ENCODE measurements at places on chromosomes 6 and 20.

DNA sequence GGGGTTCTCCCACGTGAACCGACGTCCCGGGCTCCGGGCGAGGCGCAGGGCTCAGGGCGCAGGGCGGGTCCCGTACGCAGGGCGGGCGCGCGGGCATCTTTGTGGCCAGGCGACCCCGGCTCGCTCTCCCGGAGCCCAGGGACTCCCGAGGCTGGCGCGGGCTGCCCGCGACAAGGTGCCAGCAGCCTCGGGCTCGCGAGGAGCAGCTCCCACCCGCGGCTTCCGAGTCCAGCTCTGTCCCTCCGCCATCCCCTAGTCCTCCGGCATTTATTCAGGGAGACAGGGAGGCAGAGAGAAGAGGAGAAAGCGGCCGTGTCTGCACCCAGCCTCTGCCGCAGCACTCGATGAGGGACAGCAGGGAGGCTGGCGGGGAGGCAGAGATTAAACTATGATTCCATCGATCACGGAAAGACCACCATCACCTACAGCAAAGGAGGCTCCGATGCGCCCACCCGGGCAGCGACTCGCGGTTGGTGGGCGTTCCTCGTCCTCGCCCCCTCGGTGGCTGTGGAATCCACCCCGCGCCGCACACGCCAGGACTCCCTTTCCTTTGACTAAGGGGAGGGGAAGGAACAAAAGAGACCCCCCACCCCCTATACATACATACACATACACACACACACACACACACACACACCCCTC lies 1.1 kb downstream of the RGS17 start:
- DNase-seq = no peak

GRCh38 chr20:18011951-18012645 lies 43.3 kb downstream of the MGME1 start:
- no peak for DNase-seq

DNA sequence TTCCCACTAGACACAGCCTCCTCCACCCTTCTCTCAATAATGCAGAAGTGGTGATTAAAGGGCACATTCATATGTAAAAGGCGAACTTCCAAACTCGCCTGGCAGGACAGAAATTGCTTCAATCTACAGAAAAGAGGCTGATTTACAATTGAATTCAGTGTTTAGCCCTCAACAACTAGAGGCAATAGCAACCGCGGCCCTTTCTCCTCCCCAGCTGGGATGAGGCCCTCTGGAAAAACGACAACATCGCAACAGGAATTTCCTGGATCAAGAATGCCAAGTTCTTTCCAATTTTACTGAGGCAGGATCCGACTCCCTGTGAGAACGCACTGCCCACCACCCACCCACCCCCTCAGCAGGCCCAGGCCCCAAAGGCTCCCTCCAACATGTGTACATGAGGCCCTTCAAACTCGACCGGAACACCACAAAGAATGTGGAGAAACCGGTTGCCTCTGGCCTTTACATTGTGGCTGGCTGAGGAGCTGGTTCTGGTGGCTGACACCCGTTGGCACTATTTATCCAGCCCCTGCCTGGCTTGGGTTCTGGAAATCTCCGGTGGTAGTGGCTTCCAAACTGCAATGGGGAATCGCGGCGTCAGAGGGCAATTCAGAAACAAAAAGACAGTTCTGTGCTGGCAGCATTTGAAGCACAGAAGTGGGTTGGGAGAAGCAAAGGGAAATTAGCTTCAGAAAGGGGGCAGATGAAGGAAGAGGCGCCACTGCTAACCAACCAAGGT lies 36.8 kb downstream of the ZMYND8 start:
- no peak for DNase-seq

DNA sequence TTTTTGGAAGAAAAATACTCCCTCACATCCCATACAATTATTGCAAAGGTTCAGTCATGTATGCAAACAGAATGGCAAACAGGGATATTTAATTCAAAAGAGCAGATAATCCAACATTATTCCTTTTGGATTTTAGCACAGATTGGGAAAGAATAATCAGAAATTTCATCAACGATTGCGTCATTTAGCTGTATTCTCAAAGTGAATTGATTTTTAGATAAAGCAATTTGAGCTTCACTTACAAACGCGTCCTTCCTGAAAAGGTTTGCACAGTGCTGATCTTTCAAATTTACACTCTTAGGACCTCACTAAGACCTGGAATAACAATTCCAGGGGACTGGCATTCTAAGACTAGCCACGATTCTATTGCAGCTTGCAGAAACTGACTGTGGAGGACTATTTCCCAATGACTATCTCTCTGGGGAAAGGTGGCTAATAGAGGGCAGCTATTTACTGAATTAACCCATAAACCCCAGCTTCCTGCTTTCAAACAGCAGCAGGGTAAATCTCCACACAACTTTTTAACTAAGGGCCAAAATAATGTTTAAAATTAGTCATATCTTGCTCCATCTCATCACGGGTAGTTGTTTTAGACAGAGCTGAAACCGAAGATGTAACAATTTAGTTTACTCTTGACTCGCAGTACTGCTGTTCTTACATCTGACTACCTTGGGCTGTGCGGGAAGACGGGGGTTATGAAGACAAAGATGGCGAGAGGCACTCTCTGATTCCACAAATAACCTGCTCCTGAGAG lies 131.2 kb upstream of the FAM184A start:
- DNase-seq = no peak

GRCh38 chr6:53585208-53585900 lies 40.5 kb upstream of the GCLC start:
- DNase-seq = no peak

GRCh38 chr6:658244-658643 lies 1.3 kb upstream of the HUS1B start:
- no peak for DNase-seq

DNA sequence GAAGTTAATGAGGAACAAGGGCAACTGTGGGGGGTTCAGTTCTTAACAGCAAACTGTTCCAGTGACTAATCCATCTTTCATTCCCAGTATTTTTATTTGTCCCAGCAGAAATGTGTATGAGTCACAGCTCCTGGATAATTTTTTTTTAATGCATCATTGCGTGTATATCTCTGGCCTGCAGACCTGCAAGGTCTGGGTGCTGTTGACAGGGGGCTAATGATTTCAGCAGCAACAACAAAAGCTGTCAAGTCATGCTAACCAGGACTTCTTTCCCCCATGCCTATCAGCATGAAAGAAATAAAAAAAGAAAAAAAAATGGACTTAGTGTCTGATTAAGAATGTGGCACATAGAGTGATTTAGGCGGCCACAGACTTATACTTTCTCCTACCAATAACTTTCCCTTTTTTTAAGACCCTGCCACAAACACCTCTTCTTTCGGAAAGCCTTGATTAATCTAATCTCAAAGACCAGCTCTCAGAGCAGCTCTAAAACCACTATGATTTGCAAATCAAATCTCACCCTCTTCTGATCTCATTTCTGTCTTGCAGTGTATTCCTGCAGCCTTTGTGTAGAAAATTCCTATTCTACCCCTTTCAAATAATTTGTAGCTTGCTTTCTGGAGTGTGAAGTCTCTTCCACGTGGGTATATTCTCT lies 14.2 kb upstream of the PREX1 start:
- no peak for DNase-seq

DNA sequence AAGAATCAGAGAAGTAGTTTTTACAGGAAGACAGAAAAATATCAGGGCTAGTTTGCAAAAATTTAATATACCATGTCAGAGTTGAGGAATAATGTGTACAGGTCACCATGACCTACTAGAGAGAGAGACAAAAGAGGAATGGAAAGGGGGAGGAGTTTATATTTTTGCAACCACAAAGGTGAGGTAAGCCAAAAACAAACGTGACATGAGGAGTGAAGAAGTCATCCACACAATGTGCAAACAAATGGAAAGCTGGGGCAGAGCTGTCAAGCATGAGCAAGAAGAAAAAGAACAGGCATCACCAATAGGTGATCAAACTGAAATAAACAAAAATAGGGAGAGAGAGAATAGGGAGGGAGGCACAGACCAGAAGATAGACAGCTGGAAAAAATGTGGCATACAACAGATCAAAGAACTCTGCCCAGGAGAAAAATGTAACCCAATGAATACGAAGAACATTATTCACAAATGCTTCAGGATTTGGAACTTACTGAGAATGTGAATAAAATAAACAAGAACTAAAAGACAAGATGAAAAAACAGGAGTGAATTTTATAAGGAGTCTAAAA lies 15.5 kb downstream of the RARS2 start:
- peak; percentile 43 for DNase-seq

DNA sequence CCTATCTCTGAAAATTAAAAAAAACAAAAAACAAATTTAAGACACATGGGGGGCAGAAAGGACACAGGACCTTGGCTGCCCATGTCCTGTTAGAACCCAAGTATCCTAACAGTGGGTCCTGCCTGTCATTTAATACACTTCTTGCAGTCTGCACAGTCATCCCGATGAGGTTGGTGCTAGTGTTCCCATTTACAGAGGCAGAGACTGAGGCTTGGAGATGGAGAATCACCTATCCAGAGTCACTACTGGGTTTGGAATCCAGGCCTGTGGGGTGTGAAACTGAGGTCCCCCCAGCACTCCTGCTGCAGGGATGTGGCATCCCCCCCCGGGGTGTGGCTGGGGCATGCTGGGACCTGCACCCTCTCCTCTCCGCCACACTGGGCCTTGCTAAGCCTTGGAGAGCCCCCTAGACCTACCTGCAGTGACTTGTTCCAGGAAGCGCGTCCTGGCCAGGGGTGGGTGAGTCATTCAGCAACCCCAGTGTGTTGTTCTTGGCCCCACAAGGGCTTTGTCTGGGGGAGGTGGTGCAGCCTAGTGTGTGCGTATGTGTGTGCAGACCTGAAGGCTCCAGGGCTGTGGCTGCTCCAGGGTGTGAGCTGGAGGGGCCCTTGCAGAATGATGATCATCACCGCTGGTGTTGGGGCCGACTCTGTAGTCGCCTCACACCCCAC lies 49.7 kb downstream of the BCAS4 start:
- DNase-seq = no peak

DNA sequence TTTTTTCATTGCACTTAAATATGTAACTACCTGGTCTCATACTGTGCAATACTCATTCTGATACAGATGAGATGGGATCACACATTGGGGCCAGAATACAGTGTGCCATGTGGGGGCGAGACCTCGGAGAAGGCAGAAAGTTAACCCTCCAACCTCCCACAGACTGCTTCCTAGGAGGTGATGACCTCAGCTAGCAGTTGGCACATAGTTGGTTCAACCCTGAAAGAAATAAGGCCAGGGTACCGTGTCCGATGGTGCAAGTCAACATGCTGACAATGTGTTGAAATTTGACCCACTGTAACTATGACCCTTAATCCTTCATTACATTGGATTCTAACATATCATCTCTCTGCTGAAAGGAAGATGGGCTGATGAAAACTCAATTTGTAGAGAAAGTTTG lies 61.9 kb downstream of the GJA10 start:
- no peak for DNase-seq

DNA sequence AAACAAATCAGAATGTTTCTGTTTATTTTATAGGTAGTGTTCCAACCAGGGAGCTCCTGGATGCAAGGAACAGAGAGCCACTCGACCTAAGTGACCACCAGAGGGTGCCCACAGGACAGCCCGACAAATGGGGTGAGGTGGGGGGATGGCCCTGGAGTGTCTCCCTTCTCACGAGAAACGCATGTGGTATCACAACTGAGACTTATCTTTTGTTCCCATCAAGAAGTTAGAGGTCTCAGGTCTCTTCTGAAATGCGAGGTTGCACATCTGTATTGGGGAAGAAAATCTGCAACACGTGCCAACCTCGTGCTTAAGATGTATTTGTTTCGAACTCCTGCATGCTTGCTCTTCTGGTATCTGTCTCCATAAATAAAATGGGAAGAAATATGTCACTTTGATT lies 104.0 kb downstream of the ISM1 start:
- DNase-seq = peak; percentile 15

DNA sequence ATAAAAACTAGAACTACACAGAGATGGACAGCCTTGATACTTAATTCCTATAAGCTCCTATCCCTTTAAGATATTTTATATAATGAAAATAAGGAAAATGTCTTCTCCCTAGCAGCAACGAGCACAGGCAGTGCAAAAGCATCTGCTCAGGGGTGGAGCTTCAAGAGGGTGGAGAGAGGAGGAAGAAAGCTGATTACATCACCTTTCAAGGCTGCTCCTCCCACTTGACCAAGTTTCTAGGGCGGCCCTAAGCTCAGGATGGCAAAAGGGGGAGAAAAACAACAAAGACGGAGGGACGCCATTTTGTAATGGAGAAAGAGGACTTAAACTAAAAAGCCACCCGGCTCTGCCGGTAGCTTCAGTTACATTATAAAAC lies 2.2 kb downstream of the PPP1R10 start:
- peak; percentile 88 for DNase-seq

- no peak for DNase-seq
These were observed 32.8 kb downstream of the LRP11 start for GRCh38 chr6:149831308-149831820.

GRCh38 chr20:63702036-63702665 lies 5.6 kb downstream of the ARFRP1 start:
- DNase-seq = no peak

GRCh38 chr6:159427771-159428170 lies 258.6 kb downstream of the FNDC1 start:
- DNase-seq = no peak

DNA sequence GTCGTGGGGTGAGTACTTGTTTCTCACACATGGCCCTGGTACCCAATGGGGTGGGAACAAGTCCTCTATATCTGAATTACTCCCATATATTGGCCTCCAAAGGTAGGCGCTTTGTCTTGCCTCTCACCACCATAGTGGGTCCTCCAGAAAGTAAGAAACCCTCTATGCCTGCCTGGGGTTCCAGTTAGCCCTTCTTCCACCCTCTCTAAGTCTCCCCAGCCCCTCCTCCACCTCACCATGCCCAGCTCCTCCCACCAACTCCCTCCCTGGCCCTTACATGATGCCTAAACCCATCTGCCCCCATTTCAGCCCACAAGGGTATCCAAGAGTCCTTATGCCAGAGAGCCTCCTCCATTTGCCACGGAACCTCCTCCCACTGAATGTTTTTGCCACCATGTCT lies 884 bp downstream of the TSPO2 start:
- DNase-seq = no peak

- DNase-seq = no peak
These were observed 37.5 kb downstream of the SRC start for GRCh38 chr20:37383229-37383989.

- no peak for DNase-seq
These were observed 333.3 kb downstream of the HACE1 start for GRCh38 chr6:104526376-104526775.

GRCh38 chr20:14599613-14600012 lies 262.2 kb upstream of the FLRT3 start:
- no peak for DNase-seq

GRCh38 chr6:108580646-108581045 lies 19.9 kb downstream of the FOXO3 start:
- DNase-seq = no peak

DNA sequence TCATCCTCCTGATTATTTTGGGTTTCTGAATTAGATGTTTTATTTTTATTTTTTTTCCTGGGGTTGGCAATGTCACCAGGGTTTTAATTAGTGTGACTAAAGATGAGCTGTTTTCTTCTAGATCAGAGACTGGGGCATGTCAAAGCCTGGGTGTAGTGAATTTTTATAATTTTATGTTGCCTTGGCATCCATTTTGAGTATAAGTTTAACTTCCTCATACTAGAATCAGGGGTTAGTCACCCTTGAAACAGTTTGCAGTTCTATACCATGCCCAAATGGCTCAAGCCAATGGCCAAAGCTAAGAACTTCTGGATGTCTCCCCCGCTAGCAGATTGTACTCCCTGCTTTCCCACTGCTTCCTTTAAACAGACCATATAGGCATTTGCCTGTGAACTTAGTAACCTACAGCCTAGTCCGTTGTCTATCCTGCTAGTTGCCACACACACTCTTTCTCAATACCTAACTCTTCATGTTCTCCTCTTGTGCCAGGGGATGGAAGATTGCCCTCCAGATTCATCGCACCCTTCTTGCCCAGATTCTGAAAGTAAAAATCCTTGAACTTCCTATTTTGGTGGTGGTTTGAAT lies 54.5 kb downstream of the KIAA0408 start:
- DNase-seq = no peak
